ENCODE measurements at places on chromosomes 3 and 15. TPM values are rescaled to one million over a fixed set of nuclear protein-coding genes. Genes with fewer than 3 reads are reported as not detected.

GHRL gene
- polyA plus RNA-seq: 12.0 TPM

MAP6D1 gene
- polyA plus RNA-seq: 3.4 TPM

CLDN18 gene
- polyA plus RNA-seq: 36.4 TPM

CAPN7 gene
- 24.3 TPM for polyA plus RNA-seq

- DNase-seq: no peak
These were observed 161.9 kb downstream of the UBE2E2 start for GRCh38 chr3:23365066-23365465.

- no peak for DNase-seq
These were observed 540.8 kb downstream of the SI start for GRCh38 chr3:164537485-164537884.

- no peak for DNase-seq
These were observed 516.6 kb downstream of the CADM2 start for GRCh38 chr3:85475346-85475745.

Data from hepatocyte (in vitro differentiated cells).